Spinal cord (tissue), 10 donors: ENCODE measurements at places on chromosomes 13 and 19. TPM values are rescaled to one million over a fixed set of nuclear protein-coding genes. Genes with fewer than 3 reads are reported as not detected.

The PINLYP gene
- 3.4 TPM for total RNA-seq

The ZNF534 gene
- 0.72 TPM for total RNA-seq

GRCh38 chr13:38661010-38661675 lies 25.7 kb upstream of the FREM2 start:
- peak; percentile 69 for DNase-seq

DNA sequence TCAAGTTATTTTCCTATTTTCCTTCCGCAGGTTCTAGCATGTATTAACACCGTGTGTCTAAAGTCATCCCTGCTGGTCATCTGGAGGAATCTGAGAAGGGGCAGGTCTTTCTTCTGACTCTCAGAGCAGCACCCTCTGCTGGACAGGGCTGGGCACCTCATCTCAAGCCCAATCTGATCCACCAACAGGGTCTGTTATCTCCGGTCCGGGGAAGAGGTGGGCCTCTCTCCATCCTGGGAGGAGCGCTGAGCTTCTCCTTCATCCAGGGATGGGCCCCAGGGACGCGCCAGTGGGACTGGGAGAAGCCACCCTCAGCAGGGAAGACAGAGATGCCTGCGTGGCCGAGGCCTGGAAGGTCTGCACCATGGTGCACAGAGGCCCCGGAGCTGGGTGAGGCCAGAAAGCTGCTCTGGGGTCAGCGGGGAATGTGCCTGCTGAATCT lies 26.0 kb upstream of the ZNF331 start:
- peak; percentile 64 for DNase-seq

DNA sequence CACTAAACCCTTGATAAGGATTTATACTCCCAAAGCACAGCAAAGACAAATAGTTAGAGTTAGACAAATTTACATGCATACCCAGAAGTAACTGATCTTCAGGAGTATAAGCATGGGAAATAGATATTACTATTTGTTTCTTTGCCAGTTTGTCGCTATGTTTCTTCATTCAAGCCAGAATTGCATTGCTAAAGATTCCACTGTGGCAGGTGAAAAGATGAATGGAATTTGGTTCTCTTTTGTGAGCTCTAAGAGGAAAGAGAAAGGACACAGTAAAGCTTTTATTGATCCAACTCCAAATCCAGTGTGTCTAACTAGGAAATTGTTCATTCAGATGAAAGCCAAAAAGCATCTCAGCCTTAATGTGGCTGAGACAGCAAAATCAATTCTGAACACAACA lies 292.3 kb upstream of the SPRY2 start:
- DNase-seq, result peak; percentile 17

- no peak for DNase-seq
Observed at GRCh38 chr19:3233116-3233515, 8.7 kb downstream of the CELF5 start.

- no peak for DNase-seq
Observed at GRCh38 chr13:68608147-68608546, 1378.0 kb upstream of the PCDH9 start.

DNA sequence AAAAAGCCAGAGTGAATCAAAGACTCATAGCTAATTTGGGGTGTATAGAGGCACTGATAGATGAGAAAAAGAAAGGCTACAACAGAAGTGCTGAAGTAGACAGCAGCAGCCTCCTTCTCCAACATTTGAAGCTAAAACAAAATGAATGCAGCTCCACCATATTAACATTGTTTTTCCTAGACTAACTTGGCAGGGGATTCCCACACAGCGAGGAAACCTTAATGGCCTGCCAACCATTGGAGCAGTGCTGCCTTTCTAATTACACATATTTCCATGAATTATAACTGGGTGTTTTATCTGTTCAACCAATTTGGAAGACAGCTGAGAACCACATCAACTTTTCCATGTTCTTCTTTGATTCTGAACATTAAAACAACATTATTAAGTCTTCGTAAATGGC lies 478.6 kb downstream of the LIG4 start:
- no peak for DNase-seq

- DNase-seq, result no peak
Observed at GRCh38 chr19:4922530-4923275, 13.4 kb downstream of the UHRF1 start.

DNA sequence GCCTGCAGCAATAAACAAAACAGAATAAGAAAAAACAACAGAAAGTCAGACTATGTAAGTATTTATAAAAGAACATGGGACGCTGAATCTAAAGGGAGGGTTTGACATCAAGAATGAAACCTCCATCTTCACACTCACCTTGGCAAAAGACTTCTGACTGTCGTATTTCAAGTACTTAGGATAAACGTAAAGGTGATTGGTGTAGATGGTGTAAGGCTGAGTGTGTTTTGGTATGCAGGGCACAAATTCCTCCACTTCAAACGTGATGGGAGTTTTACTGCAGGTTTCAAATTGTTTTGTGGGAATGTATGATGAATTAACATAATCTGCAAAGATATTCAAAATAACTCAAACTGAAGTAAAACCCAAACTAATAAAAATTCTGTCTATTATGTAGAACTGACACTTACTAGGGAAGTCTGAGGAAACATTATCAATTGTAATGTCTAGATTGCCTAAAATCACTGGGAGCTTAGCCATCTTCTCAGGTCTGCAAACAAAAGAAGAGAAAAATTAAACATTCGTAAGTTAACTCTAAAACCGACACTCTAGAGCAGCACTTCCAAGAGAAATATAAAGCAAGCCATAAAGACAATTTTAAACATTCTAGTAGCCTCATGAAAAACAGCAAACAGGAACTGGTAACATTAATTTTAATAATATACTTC lies 89.5 kb downstream of the DOCK9 start:
- DNase-seq, result no peak
